ENCODE measurements at places on chromosomes 7 and 10.

DNA sequence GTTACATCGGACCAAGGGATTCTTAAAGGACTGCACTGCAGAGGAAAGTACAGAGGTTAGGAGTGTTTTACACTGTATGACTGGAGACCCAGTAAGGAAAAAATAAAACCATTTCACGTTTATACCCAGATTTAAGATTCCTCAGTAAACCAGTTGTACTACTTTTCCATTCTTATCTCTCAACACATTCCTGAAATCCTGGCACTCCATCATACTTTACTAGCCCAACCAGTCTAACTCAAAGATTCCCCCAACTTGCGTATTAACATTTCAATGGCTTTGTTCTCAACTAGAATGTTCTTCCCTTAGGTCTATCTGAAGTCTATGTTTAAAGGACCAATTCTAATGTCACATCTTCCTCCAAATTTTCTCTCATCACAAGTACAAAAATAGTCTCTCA is 8.0 kb downstream of the CCDC186 start:
- no peak for DNase-seq

DNA sequence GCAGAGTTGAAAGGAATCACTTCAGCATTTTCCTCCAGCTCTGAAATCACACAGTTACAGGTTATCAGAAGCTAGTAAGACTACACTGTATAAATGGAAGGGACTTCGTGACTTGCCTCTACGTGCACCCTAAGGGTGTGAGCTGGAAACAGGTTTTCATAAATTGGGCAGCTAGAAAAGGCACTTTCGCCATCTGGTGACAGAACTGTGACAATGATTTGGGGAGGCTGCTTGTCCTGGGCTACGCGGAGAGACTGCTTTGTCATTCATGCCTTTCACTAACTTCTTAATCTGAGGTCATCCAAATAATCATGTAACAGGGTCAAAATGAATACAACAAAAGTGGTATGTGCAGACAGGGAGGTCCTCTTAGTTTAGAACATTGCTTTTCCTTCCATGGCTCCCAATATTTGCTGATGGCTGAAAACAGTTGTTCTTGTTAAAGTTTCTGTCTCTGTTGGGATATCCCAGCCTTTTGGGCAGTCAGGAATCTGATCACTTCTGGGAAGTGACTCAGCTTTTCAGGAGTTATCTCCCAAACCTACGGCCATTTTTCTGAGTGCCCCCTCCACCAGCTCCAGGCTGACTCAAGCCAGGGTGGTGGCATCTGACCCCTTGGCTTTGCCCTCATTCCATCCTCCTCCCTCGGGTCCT is 17.8 kb downstream of the VWC2 start:
- no peak for DNase-seq

- no peak for DNase-seq
These were observed 120.4 kb upstream of the RHOBTB1 start for GRCh38 chr10:61064356-61064755.

DNA sequence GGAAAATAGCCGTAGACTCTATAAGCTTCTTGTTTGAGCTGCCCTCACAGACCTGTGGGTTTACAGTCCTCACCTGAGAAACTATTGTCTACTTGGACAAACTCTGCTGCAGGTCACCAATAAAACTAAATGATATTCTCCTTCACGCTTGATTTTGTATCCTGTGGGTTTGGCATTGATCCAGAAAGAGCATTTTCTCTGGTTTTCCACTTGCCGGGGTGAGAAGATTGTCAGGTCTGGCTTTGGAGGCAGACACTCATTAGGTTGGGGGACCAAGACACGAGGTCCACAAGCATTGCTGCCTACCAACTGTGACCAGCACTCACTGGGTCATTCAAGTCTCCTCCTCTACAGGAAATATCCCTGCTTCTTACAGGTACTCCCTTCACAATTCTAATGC is 68.5 kb downstream of the CDC14C start:
- DNase-seq, result no peak

DNA sequence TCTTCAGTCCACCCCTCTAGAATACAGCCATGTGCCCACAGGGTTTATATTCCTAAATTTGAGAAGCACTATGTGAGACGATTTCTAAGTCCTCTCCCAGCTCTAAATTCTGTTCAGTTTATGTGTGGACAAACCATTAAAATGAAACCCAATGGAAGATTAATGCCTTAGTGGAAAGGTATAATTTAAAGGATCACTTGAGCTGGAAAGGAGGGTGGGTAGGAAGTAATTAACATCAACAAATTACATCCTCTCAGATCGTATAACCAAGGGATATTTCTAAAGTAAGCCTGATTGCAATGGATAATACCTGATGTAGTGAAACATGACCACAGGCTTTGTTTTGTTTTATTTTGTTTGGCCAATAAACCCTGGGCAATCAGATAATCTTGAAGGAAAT is 511.0 kb upstream of the COBL start:
- DNase-seq, result no peak

Measured in adipocyte (in vitro differentiated cells).